ENCODE measurements at places on chromosomes 13 and 19.

GRCh38 chr19:49502866-49503581 lies 6.8 kb downstream of the RPS11 start:
- peak; percentile 44 for DNase-seq

- DNase-seq: no peak
These were observed 3.9 kb upstream of the ADAMTS10 start for GRCh38 chr19:8614455-8614854.

DNA sequence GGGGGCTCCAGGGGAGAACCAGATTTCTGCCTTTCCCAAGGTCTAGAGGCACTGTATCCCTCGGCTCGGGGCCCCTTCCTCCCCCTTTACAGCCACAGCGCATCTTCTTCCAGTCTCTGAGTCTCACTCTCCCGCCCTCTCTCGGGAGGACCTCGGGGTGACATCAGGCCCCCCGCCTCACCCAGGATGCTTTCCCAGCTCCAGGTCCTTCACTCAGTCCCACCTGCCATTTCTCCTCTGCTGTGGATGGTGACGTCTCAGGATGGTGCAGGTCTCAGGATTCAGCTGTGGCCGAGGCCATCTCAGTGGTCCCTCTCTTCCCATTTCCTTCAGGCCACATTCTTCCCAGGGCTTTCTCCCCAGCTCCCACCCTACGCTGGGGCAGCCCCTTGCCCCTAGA lies 13.6 kb upstream of the KDM4B start:
- DNase-seq: no peak

- no peak for DNase-seq
These were observed 40.5 kb downstream of the GATAD2A start for GRCh38 chr19:19445911-19446361.

GRCh38 chr13:24505756-24506155 lies 6.8 kb downstream of the PARP4 start:
- DNase-seq: no peak

GRCh38 chr13:51832471-51833152 lies 12.4 kb downstream of the TMEM272 start:
- DNase-seq: peak; percentile 25

- DNase-seq: no peak
These were observed 6.6 kb upstream of the TFDP1 start for GRCh38 chr13:113577881-113578435.

DNA sequence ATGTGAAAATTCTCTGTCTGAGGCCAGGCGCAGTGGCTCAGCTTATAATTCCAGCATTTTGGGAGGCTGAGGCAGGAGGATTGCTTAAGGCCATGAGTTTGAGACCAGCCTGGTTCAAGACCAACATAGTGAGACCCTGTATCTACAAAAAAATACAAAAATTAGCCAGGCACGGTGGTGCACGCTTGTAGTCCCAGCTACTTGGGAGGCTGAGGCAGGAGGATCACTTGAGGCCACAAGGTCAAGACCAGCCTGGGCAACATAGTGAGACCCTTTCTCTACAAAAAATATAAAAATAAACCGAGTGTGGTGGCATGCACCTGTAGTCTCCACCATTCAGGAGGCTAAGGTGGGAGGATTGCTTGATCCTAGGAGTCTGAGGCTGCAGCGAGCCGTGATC lies 2.2 kb upstream of the FCGBP start:
- no peak for DNase-seq

DNA sequence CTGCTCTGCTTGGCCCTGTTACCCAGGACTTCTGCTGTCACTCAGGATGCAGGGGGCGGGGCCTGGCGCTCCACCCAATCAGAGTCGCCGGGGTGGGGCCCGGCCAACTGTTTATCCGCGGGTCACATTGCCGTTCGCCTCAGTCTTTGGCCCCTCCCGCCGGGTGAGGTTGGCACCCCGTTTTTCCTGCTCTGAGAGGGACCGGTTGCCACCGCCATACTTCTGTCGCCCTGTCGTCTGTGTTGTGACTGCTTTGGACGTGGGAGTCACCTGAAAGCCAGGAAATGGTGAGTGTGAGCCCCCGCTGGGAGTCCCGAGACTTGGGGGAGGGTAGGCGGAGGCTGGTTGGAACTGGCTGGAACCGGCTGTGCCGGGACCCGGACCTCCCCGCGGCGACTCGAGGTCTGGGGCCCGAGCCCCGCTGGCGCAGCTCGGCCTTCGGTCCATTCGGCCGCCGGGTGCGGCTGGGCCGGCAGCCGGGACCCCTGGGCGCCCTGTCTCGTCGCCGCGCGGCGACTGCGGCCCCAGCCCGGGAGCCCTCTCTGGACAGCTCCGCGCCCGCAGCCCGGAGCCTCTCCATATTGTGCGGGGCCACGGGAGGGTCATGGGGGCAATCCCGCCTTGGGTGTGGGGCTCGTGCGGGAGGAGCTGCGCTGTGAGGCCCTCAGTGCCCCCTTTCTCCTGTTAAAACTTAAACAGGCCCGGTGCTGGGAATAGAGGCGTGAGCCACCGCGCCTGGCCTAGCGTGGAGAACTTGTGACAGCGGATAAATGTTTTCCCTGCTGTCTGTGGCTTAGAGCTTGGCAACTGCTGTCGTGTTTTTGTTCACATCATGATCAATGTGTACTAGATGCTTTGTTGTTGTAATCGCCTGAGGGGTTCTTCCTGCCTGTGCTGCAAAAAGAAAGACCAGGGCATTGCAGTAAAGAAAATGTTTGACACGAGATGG lies at the start of gene ZNF844:
Gene ZNF844 (plus strand): TSS at position 142 of the 949 bp plus-strand sequence. CDS start 143 bp downstream, at position 285.
- DNase-seq: peak; percentile 67

DNA sequence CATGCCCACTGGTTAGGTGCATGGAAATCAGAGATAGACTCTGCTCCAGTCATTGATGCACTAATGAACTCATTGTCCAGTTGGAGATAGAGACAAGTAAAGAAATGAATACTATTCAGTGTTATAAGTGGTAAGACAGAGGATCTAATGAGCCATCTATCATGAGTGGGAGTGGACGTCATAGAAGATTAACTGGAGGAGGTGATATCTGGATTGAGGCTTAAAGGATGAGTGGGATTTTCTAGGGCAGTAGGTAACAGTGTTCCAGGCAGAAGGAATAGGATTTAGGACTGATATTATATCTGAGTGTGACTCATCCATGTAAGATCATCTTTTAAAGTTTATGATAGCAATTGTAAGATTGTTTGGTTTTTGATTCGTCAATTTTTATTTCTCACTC lies 152.2 kb upstream of the CSNK1A1L start:
- DNase-seq: no peak

- no peak for DNase-seq
These were observed 70.1 kb downstream of the LRRC63 start for GRCh38 chr13:46281779-46282178.

GRCh38 chr19:49595819-49596404 lies 4.9 kb downstream of the PRR12 start:
- DNase-seq: no peak

GRCh38 chr13:20197361-20197834 lies 4.7 kb upstream of the GJB2 start:
- DNase-seq: no peak

- DNase-seq: no peak
These were observed 24.5 kb downstream of the TFDP1 start for GRCh38 chr13:113608967-113609533.

GRCh38 chr13:99176309-99177276 lies 24.1 kb upstream of the UBAC2 start:
- DNase-seq: peak; percentile 66

- DNase-seq: peak; percentile 3
These were observed 232.5 kb downstream of the SLC7A1 start for GRCh38 chr13:29362849-29363604.

DNA sequence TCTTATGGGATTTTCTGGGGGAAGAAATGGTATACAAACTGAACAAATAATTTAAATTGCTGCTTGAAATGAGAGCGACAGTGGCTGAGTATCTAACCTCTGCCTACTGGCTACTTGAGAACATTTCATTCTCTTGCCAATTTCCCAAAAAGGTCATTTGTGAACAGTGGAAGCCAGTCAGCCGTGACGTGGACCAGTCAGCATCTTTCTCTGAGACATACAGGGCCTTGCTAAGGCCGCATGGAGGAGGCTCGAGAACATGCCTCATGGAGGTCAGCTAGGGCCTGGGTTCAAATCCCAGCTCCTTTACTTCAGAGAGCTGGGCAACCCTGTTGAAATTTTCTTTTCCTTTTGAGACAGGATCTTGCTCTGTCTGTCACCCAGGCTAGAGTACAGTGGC lies 20.3 kb downstream of the ZC3H4 start:
- DNase-seq: no peak

DNA sequence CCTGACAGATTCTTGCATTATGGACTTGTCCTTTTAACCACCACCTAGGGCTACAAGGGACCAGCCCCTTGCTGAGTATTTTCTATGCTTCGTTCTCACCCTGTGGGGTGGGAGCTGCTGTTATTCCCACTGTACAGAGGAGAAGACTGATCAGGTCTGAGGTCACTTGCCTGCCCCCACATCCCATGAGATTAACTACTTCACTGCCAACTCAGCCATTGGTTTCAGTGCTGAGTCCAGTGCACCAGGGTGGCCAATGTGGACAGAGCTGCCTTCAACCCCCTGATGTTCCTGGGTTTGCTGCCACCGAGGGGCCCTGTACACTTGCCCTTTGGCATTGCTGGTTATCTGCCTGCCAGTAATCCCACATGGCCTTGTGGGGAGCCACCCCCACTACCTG lies 6.9 kb downstream of the PRKACA start:
- DNase-seq: no peak

GRCh38 chr13:76825430-76825829 lies 60.8 kb downstream of the KCTD12 start:
- DNase-seq: no peak

DNA sequence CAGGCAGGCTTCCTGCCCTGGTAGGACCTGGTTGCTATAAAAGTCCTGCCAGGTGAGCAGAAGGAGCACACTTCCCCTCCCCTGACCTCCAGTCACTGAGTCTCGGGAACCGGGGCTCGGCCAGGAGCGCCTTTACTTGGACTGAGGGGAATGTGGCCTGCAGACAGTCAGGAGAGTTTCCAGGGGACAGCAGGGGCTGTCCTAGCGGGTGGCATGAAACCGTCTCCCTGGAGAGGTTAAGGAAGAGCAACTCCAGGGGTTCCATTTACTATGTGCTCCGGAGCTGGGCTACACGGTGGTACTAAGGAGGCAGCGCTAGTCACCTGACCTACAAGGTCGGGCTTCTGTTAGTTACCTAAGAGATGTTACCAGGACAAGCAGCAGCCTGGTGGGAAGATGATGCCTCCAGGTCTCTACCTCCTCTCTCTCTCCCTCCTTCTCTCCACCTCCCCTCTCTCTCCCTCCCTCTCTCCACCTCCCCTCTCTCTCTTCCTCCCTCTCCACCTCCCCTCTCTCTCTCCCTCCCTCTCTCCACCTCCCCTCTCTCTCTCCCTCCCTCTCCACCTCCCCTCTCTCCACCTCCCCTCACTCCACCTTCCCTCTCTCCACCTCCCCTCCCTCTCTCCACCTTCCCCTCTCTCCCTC lies 4.1 kb upstream of the CNOT3 start:
- DNase-seq: no peak

DNA sequence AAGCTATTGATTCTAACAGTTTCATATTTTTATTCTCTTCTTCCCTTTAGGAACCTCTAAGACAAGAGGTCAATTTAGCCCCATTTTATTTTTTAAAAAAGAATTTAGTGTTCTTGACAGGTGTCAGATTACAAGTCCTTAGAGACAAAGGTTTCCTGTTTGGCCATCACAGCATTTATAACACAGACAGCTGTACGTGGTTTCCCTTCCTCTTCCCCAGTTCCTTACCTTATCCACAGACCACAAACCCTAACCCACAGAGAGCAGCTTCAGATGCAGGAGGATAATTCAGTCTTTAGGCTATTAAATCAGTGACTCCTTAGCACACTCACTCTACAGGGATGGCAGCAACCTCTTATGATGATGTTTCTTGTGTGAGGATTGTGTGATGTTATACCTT lies 1210.1 kb downstream of the DIAPH3 start:
- no peak for DNase-seq

GRCh38 chr13:29901710-29902631 lies 51.6 kb upstream of the UBL3 start:
- no peak for DNase-seq

GRCh38 chr13:29227576-29227975 lies 367.9 kb downstream of the SLC7A1 start:
- no peak for DNase-seq

DNA sequence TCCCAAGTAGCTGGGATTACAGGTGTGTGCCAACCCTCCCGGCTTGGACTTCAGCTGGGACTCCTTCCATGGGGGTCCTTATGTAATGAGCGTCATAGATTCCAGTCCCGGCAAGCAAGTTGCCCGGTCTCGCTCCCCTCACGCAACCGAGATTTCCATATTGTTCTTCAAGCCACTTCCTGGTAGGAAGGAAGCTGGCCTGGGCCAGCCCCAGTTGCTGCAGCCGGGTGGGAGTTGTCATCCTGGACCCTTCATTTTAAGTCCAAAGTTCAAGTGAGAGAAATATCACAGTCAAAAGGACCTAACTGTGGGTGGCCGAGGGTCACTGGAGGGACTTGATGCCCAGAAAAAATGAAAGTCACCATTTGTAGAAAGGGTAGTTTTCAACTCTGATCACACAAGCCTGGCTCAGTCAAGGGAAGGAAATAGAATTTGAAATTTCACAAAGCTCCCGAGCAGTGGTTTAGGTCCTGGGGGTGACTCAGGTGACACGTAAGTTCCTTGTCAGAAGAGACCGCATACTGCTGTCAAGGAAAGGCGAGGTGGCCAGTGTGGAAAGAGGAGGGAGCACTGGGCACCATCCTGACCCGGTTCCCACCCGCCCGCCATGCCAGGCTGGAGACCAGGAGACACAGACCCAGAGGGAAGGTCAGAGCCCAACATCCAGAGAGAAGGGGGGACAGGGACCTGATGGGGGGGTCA lies 5.3 kb downstream of the FGF21 start:
- no peak for DNase-seq

GRCh38 chr19:17073869-17074633 lies 1.2 kb downstream of the HAUS8 start:
- no peak for DNase-seq

DNA sequence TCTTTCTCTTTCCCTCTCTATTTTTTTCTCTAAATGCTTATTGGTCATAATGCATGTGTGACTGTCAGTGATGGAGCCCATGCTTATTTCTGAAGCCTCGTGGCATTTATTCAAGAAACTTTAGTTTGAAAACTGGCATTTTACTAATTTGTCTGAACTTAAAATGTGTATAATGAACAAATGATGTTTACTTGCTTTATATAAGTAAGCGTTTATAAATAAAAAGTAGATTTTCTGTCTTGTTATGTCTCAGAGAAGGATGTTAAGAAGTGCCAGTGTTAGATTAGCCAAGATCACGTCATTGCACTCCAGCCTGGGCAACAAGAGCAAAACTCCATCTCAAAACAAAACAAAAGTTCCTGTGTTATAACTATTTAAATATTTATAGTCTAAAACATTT lies 1568.1 kb downstream of the EFNB2 start:
- DNase-seq: no peak

GRCh38 chr13:24741791-24742190 lies 22.2 kb upstream of the RNF17 start:
- no peak for DNase-seq

DNA sequence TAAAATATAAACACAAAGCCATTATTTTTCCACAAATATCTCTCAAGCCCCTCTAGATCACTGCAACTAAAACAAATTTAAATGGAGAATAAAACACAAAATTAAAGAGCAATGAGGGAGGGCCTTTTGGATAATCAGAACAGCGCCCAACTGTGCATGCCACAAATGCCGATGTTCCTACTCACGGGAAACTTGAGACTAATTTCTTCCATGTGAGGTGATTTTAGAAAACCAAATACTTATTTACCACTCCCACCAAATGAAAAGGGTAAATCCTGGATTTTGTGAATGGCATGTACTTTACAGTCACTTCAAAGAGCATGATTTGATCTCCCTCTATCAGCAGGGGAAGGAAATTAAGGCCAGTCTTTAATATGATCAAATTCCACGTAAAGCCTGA lies 74.8 kb downstream of the SLC7A1 start:
- DNase-seq: no peak

- DNase-seq: no peak
These were observed 10.8 kb downstream of the WASF3 start for GRCh38 chr13:26568132-26568815.
